ENCODE measurements at places on chromosomes 4 and X.

GRCh38 chrX:105263171-105263570, 42.7 kb upstream of the TEX13A start:
- no peak for DNase-seq

- DNase-seq = no peak
Observed at GRCh38 chrX:68919707-68920106, 90.9 kb downstream of the EFNB1 start.

DNA sequence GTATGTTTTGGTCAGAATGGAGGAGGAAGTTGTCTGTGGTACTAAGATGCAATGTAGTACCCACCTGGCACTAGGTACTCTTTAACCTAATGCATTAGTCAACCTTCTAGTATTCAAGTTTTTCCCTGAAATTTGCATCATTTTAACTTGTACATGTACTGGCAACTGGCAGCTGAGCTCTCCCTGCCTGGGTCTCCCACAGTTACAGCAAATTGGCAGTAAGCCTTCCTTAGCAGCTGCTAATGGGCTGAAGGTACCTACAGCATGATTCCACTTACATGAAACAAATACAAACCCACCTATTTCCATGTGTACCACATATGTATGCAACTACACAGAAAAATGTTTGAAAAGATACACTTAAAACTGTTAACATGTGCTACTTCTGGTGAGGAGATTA, 8.1 kb upstream of the KLHL2 start:
- no peak for DNase-seq

DNA sequence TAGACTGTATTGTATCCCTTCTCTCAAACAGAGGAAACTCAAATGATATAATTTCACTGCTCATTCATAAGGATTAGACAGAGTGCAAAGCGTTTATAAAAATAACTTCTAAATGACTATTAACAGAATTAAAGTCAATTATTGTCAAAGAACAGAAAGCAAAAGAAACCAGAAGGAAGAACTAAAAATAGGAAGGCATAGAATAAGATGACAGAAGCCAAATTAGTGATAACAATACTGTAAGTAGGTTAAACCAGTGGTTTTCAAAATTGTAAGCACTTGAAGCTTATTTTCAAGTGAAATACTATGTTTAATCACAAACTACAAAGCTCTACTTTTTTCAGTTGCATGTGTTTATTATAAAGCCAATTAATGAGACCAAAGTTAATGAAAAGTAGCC, 305.2 kb downstream of the PPP1R2C start:
- DNase-seq = no peak

DNA sequence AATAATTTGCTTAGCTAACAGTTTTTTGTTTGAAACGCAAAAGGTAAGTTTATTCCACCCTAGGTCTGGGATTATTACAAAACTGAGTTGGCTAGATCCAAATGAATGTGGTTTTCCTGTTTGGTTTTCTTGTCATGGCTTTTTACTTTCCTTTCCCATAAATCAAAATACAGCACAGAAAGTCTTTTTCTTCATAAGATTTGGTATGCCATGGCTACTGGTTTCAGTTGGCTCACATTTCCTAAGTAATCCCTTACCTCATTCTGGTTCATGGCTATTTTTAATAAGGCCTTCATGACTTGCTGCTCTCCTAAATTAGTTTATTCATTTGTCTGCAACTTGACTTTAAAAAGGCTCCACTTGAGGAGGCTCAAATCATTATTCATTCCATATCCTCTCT, 12.9 kb upstream of the PAK3 start:
- peak; percentile 4 for DNase-seq

- DNase-seq = peak; percentile 58
Observed at GRCh38 chrX:77450996-77451395, 3.8 kb downstream of the FGF16 start.

GRCh38 chrX:41561045-41561444, 113.9 kb downstream of the NYX start:
- DNase-seq = peak; percentile 71

DNA sequence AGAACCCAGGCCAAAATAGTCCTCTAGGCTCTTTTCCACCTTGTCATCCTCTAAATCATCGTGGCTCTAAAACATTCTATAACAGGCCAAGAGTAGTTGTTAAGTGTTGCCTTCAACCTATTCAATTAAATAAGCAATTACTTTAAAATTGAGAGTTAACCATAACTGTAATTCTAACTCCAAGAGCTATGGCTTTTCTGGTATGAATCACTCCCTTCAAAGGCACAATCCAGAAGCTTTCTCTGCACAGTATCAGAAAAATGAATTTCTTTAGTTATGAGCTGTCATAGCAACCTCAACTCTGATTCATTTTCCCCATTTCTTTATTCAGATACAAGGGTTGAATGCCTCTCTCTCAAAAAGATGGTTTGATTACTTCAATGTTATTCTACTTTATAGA, 21.7 kb downstream of the INPP4B start:
- DNase-seq = peak; percentile 58

DNA sequence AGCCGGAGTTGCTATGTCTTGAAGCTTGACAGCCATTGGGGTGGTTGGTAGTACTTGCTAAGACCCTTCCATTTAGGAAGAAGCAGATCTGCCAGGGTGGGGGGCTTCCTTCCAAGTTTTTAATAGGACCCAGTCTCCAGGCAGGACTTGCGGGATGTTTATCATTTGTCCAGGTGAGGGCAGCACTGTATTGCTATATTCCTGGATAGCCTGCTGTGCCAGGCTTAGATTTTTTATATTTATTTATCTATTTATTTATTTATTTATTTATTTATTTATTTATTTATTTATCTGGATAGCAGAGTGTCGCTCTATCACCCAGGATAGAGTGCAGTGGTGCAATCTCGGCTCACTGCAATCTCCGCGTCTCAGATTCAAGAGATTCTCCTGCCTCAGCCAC, 87.4 kb upstream of the CT45A1 start:
- DNase-seq = no peak

DNA sequence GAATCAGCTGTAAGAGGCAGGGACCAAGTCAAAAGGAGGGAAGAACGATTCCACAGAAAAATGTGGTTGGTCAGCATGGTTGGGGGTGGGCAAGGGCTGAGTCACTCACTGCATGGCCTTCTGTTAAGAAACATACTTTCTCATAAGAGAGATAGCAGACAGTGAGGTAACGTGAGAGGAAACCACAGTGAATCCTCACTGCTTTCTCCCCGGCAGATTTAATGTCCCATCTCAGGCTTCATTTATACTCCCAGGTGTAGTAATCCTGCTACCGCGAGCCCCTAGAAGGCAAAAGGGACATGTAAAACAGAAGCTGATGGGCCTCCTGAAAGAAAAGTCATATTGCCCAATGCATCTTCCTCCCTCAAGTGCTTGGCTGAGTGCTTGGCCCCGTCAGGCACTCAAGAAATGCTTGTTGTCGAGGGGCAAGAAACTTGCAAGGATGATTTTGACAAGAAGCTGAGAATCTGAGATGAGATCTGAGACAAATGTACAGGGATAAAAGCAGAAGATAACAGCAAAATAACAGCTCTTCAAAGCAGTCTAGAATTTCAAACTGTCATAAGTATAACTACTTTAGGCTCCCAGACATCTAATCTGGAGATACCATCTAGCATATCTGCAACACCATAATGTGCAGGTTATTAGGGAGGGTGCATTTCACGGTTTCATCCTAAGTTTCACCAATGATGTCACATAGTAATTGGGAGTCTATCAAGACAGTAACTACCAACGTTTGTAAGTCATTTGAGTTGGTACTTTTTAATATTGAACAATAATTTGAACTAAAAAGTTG, 40.2 kb downstream of the SH3KBP1 start:
- peak; percentile 87 for DNase-seq

DNA sequence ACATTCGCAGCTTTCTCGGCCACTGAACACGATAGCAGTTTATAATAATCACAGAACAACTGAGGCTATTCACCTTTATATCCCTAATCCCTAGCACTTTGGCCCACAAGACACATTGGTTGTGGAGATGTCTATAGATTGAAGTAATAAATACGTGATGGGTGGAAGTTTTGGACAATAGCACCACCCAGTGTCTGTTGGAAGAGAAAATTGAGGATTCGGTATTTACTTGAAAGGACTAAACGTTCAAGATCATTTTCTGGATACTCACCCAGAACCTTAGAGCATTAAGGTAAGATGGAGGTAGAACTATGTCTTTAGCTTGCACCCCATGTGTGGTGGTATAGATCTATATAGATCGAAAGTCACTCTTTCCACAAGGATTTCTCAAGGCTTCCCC, 787 bp upstream of the TMSB15A start:
- DNase-seq = peak; percentile 27
